ENCODE measurements at places on chromosomes 3 and 15. TPM values are rescaled to one million over a fixed set of nuclear protein-coding genes. Genes with fewer than 3 reads are reported as not detected.

GRCh38 chr3:12891985-12892839 lies 50.8 kb upstream of the RPL32 start:
- no peaks in the 10 kb centered on the region for H3K27me3 ChIP-seq
- no peak for DNase-seq
- peaks cover 8% of the 10 kb centered on the region for H3K4me1 ChIP-seq
- no peak overlapping the region for H3K27ac ChIP-seq
- peak overlapping the region; percentile 27 for H3K4me3 ChIP-seq
- no peaks in the 10 kb centered on the region for H3K36me3 ChIP-seq

Gene FAM43A
- 13.3 TPM for total RNA-seq

GRCh38 chr15:75314552-75315290 lies 21.1 kb upstream of the COMMD4 start:
- no peak overlapping the region for H3K4me3 ChIP-seq
- no peaks in the 10 kb centered on the region for H3K36me3 ChIP-seq
- H3K27ac ChIP-seq: no peak overlapping the region
- DNase-seq: peak; percentile 25
- H3K4me1 ChIP-seq: no peaks in the 10 kb centered on the region
- no peaks in the 10 kb centered on the region for H3K27me3 ChIP-seq

GRCh38 chr15:98719137-98719740 lies 70.9 kb downstream of the IGF1R start:
- H3K4me3 ChIP-seq: no peak overlapping the region
- DNase-seq: no peak

Gene CDCP1
- 0.71 TPM for total RNA-seq

GRCh38 chr15:25436707-25437106 lies 2.1 kb downstream of the UBE3A start:
- peaks cover 57% of the 10 kb centered on the region for H3K4me1 ChIP-seq
- peak overlapping the region; percentile 98 for H3K27ac ChIP-seq
- H3K4me3 ChIP-seq: peak overlapping the region; percentile 99
- DNase-seq: no peak

Gene CILP
- 31.3 TPM for total RNA-seq

- peaks cover 83% of the 10 kb centered on the region for H3K4me1 ChIP-seq
- peak within 1 kb of the TSS; percentile 78 for H3K4me3 ChIP-seq
- peak; percentile 89 for DNase-seq
Measured at GRCh38 chr15:90101969-90102890, at the start of gene IDH2. IDH2 (minus strand) TSS chr15:90102468; CDS start chr15:90102390, 78 bp downstream.

Gene MUC20
- 11.0 TPM for total RNA-seq

Gene SLC28A2
- not detected for total RNA-seq

DNA sequence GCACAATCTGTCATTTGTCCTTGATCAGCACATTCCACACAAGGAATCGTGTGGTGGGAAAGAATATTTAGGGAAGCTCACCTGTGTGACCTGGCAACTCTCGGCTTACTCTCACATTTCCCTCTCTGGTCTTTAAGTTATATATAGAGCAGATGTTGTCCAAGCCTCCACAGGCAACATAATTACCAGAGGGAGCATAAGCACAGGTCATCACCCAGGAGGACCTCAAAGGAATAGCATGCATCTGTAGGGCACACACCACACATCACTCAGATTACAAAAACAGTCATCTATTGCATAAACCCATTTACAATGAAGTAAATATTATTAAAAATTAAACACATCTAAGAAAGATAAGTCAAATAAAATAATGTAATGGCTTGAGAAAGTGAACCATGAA lies 36.5 kb downstream of the GNB4 start:
- H3K27ac ChIP-seq: no peak overlapping the region
- no peaks in the 10 kb centered on the region for H3K4me1 ChIP-seq
- H3K4me3 ChIP-seq: no peak overlapping the region
- H3K36me3 ChIP-seq: peaks cover 63% of the 10 kb centered on the region
- no peak for DNase-seq

GRCh38 chr3:120858521-120858920 lies 49.5 kb upstream of the STXBP5L start:
- no peaks in the 10 kb centered on the region for H3K36me3 ChIP-seq
- no peak overlapping the region for H3K4me3 ChIP-seq
- H3K27me3 ChIP-seq: no peaks in the 10 kb centered on the region
- DNase-seq: no peak

Gene TERC
- total RNA-seq: 65.3 TPM

- H3K4me1 ChIP-seq: no peaks in the 10 kb centered on the region
- H3K4me3 ChIP-seq: no peak overlapping the region
- H3K27ac ChIP-seq: no peak overlapping the region
- H3K36me3 ChIP-seq: no peaks in the 10 kb centered on the region
- no peaks in the 10 kb centered on the region for H3K27me3 ChIP-seq
Measured at GRCh38 chr15:35288580-35288979, 203.5 kb upstream of the NANOGP8 start.

- H3K4me1 ChIP-seq: no peaks in the 10 kb centered on the region
- H3K27me3 ChIP-seq: no peaks in the 10 kb centered on the region
- no peaks in the 10 kb centered on the region for H3K36me3 ChIP-seq
- H3K27ac ChIP-seq: no peak overlapping the region
- H3K4me3 ChIP-seq: no peak overlapping the region
- DNase-seq: no peak
Measured at GRCh38 chr3:139548801-139549200, 9.3 kb upstream of the RBP1 start.

Gene CCDC191
- 5.5 TPM for total RNA-seq

Gene CCDC14
- 27.0 TPM for total RNA-seq

- H3K4me3 ChIP-seq: no peak overlapping the region
- no peaks in the 10 kb centered on the region for H3K27me3 ChIP-seq
- DNase-seq: no peak
- no peak overlapping the region for H3K27ac ChIP-seq
- no peaks in the 10 kb centered on the region for H3K4me1 ChIP-seq
Measured at GRCh38 chr15:24662991-24663390, 12.6 kb upstream of the NPAP1 start.

Gene SERINC4
- total RNA-seq: not detected

DNA sequence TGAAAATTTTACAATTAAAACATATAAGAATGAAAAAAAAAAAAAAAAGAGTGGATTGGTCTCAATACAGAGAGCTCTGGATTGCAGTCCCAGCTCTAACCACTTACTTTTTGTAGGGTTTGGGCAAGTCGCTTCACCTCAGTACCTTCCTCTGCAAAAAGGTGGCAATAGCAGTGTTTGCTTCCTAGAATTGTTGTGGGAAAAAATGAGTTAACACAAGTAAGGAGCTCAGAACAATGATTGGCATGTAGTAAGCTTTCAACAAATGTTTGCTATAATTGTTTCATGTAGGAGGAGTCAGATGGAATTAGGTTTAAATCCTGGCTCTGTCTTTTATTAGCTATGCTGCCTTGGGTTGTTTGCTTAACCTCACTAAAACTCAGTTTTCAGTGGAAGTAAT lies 425.2 kb upstream of the TBL1XR1 start:
- no peaks in the 10 kb centered on the region for H3K36me3 ChIP-seq
- DNase-seq: no peak
- no peak overlapping the region for H3K27ac ChIP-seq

GRCh38 chr3:158244274-158244673 lies 134.4 kb downstream of the RSRC1 start:
- no peak overlapping the region for H3K27ac ChIP-seq
- H3K27me3 ChIP-seq: no peaks in the 10 kb centered on the region
- no peak overlapping the region for H3K4me3 ChIP-seq

GRCh38 chr3:115581362-115582135 lies 41.8 kb upstream of the GAP43 start:
- H3K36me3 ChIP-seq: no peaks in the 10 kb centered on the region
- H3K27ac ChIP-seq: no peak overlapping the region

Gene RAD51
- 1.5 TPM for total RNA-seq

- H3K4me1 ChIP-seq: no peaks in the 10 kb centered on the region
- H3K4me3 ChIP-seq: no peak overlapping the region
- H3K27me3 ChIP-seq: no peaks in the 10 kb centered on the region
- DNase-seq: no peak
Measured at GRCh38 chr15:71570736-71571135, 239.6 kb upstream of the NR2E3 start.

Gene ELL3
- 6.4 TPM for total RNA-seq

Gene GOLGA8R
- 6.9 TPM for total RNA-seq

Gene CD86
- 3.9 TPM for total RNA-seq

GRCh38 chr3:39086144-39086543 lies 21.3 kb downstream of the GORASP1 start:
- H3K4me1 ChIP-seq: no peaks in the 10 kb centered on the region
- peaks cover 21% of the 10 kb centered on the region for H3K36me3 ChIP-seq

GRCh38 chr3:126167566-126167965 lies 12.8 kb downstream of the ALDH1L1 start:
- no peaks in the 10 kb centered on the region for H3K27me3 ChIP-seq
- no peaks in the 10 kb centered on the region for H3K36me3 ChIP-seq
- no peaks in the 10 kb centered on the region for H3K4me1 ChIP-seq
- no peak overlapping the region for H3K4me3 ChIP-seq
- no peak overlapping the region for H3K27ac ChIP-seq

DNA sequence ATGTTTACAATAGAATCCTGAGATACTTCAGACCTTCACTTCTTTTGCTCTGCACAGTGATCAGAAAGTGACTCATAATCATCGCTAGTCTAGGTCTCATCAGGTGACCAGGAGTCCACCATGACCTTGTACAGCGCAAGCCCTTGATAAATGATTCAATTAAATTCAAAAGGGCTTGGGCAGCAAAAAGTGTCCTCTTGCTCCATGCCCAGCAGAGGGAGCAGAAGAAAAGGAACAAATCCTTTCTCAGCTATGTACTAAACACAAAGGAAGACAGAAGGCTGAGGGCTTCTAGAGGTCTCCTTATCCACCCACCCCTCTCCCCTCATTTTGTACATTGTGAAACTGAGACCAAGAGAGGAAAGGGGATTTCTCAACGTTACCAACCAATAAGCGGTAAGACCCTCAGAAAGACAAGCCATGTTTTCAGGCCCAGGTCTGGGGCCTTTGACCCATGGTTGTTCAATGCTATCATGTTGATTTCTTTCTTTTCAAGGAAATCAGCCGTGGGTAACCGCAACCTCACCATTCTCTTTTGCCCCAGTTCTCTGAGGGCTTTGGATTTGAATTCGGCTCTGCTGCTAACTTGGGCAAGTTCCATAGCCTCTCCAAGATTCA lies 74.8 kb downstream of the AQP9 start:
- H3K27ac ChIP-seq: no peak overlapping the region
- no peaks in the 10 kb centered on the region for H3K27me3 ChIP-seq
- H3K36me3 ChIP-seq: no peaks in the 10 kb centered on the region
- no peak overlapping the region for H3K4me3 ChIP-seq
- H3K4me1 ChIP-seq: no peaks in the 10 kb centered on the region

GRCh38 chr3:186869253-186870100 lies 27.0 kb downstream of the ADIPOQ start:
- no peaks in the 10 kb centered on the region for H3K27me3 ChIP-seq
- no peaks in the 10 kb centered on the region for H3K4me1 ChIP-seq
- H3K36me3 ChIP-seq: no peaks in the 10 kb centered on the region
- H3K27ac ChIP-seq: no peak overlapping the region
- no peak overlapping the region for H3K4me3 ChIP-seq

DNA sequence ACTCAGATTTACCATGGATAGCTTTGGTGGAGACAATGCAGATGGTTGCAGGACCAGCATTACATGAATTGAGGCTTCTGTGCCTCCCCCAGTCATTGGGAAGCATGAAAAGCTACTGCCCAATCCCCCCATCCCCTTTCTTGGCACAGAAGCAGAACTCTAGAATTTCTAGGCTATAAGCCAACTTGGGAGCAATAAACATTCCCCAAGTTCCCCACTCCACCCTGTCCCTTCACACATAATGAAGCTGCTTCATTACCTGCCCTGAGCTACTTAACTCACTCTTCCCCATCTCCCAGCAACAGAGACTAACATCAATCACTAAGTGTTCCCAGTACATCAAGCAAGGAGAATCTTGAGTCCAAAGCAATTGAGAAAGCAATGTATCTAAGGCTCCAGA lies 164.5 kb downstream of the RORA start:
- H3K4me3 ChIP-seq: no peak overlapping the region
- H3K4me1 ChIP-seq: peaks cover 28% of the 10 kb centered on the region
- no peak overlapping the region for H3K27ac ChIP-seq
- no peak for DNase-seq

Data from sigmoid colon (tissue), 7 donors.